Karpas-422 (cell line): ENCODE measurements at places on chromosomes 7 and 10. TPM values are rescaled to one million over a fixed set of nuclear protein-coding genes. Genes with fewer than 3 reads are reported as not detected.

GRCh38 chr10:75688506-75689300 lies 257.3 kb downstream of the LRMDA start:
- H3K27ac ChIP-seq: no peak overlapping the region
- no peaks in the 10 kb centered on the region for H3K27me3 ChIP-seq
- H3K4me1 ChIP-seq: no peaks in the 10 kb centered on the region
- no peak for DNase-seq
- no peak overlapping the region for H3K4me3 ChIP-seq

- no peak overlapping the region for H3K27ac ChIP-seq
- no peaks in the 10 kb centered on the region for H3K4me1 ChIP-seq
- no peak overlapping the region for H3K4me3 ChIP-seq
- no peaks in the 10 kb centered on the region for H3K36me3 ChIP-seq
- no peak for DNase-seq
Observed at GRCh38 chr10:91049988-91050360, 129.1 kb upstream of the ANKRD1 start.

Gene SPDYE6
- not detected in 2 replicates for total RNA-seq

Gene CALHM1
- 0.30 and 0.61 TPM in 2 replicates for total RNA-seq

Gene HOXA3
- 1.3 TPM in 2 replicates for total RNA-seq
